ENCODE measurements at places on chromosomes 16 and 17. TPM values are rescaled to one million over a fixed set of nuclear protein-coding genes. Genes with fewer than 3 reads are reported as not detected.

- DNase-seq, result peak; percentile 49
Observed at GRCh38 chr17:1203111-1203966, 23.6 kb upstream of the ABR start.

- DNase-seq, result no peak
Observed at GRCh38 chr16:26118575-26118974, 426.8 kb downstream of the HS3ST4 start.

DNA sequence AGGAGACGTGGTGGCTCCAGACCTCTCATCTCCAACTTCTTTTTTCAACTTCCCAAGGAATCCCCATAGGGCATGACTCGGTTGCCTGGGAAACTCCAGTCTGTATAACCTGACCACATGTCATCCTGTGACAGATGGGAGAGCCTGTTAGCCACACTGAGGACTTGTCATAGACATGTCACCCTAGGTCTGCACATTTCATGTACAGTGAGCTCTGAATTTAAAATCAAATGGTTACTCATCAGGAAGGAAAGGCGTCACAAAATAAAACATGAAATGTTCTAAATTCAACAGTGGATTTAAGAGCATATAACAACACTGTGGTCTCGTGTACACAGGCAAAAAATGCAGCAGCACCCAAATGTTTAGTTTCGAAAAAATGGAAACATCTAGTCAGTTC is 22.2 kb upstream of the ADAMTS18 start:
- DNase-seq, result no peak

DNA sequence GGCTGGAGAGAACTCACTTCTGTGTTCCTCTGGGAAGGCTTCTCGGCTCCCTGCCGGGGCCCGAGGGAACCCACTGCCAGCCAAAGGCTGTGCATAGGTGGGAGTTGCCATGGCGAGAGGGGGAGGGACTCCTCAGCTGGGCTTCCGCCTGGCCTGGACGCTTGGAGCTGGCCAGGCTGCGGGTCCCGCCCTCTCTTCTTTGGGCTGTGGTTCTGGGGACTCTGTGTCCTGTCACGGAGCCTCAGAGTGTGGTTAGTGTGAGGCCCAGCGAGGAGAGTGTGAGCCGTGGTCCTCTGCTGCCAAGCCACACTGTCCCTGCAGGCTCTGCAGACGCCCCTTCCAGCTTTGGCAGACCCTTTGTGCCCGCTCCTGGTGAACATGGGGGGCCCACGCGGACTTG is 123.1 kb downstream of the OR1D5 start:
- peak; percentile 24 for DNase-seq

The CASKIN1 gene
- total RNA-seq, result 0.58 TPM
